ENCODE measurements at places on chromosomes 5 and 9.

DNA sequence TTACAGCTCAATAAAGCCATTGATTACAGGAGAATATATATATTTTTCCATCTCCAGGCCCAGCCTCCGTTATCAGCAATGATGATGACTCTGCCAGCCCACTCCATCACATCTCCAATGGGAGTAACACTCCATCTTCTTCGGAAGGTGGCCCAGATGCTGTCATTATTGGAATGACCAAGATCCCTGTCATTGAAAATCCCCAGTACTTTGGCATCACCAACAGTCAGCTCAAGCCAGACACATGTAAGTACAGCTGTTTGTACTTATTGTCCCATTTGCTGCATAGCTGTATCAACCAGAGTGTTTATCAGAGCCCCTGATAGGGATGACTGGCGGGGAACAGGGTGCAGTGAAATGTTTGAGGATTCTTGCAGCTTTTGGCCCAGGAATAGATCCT, 197.7 kb downstream of the NTRK2 start:
- DNase-seq: no peak

DNA sequence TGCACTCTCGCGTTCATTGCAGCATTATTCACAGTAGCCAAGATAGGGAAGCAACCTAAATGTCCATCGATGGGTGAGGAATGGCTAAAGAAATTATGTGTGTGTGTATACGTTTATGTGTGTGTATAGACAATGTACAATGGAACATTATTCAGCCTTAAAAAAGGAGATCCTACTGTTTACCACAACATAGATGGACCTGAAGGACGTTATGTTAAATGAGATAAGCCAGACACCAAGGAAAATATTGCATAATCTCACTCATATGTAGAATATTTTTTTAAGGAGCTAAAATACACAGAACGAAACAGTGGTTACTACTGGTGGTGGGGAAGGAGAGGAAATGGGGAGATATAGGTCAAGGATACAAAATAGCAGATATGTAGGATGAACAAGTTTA, 2.4 kb downstream of the KIF2A start:
- no peak for DNase-seq

- DNase-seq: no peak
Observed at GRCh38 chr5:14342306-14342705, 199.2 kb downstream of the TRIO start.

GRCh38 chr5:139524446-139524845, 36.7 kb upstream of the UBE2D2 start:
- DNase-seq: no peak
